Skeletal muscle cell (primary cell): ENCODE measurements at places on chromosomes 2 and 18.

DNA sequence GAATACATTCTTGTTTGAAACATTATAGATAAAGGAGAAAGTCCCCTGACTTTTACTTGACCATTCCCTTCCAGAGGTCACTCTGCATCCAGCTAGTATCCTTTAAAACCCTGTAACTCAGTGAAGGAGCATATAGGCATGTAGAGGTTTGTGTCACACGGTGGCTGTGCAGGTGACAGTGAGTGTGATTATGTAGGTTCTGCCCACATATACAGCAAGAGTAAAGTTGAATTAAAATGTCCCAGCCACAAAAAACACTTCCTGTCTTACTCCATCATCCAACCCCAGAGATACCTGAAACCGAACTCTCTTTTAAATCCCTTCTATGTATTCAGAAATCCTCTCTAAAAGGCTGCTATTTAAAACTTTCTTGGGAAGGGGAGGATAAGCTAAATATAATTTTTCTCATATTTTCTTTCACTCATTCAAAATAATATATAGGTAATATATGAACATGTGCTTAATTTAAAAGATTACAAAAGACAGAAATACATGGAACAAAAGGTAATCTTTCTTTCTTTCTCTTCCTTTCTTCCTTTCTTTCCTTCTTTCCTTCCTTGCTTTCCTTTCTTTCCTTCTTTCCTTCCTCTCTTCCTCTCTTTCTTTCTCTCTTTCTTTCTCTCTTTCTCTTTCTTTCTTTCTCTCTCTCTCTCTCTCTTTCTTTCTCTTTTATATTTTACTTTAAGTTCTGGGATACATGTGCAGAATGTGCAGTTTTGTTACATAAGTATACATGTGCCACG lies 20.6 kb upstream of the ACSL3 start:
- DNase-seq, result no peak

DNA sequence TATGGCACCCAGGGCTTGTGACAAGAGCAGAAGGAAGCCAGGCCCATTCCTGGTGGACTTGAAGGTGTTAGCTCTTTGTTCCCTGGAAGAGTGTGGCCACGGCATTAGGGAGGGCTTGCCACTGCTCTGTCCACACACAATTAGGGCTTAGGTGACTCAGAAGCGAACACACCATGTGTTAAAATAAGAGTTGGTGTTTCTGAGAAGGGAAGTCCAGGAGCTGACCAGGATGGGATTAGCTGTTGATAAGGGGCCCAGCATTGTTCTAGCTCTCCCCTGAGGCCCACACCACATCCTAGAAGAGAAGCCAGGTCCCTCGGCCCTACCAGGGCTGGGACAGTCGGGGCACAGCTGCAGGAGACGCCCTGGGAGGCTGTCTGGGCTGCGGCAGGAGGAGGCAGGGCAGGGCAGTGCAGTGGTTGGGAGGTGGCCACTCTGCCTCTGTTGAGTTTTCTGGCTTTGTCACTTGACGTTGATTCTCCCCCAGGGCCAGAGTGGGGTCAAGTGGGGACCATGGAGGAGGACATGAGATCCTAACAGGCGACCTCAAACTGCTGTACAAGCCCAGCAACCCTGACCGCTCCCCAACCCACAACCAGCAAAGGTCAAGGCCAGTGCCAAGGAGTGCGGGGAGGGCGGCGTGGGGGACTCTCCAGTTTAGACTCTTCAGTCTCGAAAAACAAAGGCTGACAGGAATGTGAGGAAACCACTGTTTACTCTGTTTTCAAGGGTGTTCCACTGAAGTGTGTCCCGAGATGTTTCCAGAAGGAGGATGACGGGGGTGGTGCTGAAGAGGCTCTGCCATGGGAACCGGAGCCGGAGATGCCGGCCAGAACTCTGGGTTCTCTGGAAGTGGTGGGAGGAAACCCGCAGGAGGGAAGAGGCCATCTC lies 16.8 kb downstream of the GNLY start:
- no peak for DNase-seq

- DNase-seq, result no peak
Measured at GRCh38 chr2:14635391-14635871, 2.9 kb downstream of the LRATD1 start.

DNA sequence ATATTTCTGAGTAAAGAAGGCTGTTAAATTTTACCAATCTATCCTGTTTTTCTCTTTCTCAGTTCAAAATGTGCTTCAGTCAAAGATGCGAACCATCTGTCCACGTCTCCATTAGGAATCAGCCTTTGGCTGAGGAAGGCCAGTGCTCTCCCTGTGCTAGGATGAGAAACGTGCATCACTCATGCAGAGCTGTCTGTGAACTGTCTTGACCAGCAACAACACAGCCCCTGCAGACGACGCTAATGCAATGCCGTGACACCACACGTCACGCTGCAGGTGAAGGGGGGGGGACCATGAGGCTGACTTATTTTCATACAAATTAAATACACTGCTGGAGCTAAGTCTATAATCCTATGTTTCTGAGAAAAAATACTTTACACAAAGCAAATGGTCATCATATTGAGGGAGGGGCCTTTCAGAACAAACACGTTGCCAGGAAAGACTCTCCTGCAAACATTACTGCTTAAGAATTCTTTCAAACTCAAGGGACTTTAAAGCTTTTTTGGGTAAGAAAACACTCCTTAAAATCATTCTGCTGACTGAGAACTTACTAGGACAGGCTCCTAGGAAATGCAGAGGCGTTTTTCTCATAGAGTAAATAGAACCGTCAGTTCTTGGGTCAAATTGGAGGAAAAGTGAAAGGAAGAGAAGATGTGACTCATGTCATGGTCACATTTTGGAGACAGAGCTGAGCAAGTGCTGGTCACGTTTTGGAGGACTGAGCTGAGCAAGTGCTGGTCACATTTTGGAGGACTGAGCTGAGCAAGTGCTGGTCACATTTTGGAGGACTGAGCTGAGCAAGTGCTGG lies 97.0 kb downstream of the MBP start:
- DNase-seq, result no peak

DNA sequence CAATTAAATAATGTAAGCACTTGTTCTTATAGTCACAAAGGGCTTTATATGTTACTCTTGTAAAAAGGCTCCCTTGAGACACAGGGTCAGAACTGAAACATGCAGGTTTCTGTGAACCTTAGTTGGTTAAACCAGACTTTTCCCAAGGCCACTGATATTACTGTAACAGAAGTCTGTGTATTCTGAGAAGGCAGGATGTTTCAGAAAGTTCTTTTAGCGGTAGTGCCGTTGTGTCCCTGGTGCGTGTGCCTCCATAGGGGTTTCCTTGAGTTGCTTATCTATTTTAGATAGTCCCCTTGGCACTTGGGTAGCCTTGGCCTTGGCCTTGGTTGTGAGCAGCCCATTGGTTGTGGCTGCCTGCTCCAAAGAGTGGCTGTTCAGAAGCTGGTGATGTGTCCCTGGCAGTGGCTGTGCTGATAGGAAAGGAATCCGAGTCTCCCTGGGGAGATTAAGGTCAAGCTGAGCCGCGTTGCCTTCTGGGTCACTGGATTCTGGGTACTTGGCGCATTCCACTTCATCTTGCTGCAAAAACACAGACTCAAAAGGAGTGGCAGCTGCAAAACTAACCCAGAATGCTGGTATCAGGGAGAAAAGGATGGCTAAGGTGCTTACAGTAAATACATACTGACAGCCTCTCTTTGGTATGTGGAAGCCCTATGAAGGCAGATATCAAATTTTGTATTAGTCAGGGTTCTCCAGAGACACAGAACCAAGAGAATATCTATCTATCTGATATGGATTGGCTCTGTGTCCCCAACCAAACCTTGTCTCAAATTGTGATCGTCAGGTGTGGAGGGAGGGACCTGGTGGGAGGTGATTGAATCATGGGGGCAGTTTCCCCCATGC lies 69.7 kb downstream of the FHOD3 start:
- no peak for DNase-seq

DNA sequence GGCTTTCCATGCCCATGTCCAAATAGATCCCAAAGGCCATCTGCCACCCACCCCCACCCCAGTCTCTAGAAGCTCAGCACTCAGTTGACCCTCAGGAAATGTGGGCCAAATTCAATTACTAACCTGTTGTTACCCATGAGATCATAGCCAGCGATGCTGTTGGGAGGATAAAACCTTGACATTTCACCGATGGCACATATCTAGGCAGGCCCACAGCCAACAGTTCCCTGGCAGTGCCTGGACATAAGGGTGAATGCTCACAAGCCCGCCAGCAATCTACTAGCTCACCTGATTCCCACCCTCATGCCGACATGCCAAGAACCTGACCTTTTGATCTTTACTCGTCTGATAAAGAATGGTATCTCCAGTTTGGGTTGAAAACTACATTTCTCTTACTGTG lies 11.8 kb upstream of the ACOXL start:
- no peak for DNase-seq

- no peak for DNase-seq
Measured at GRCh38 chr2:101622210-101623030, 75.1 kb upstream of the MAP4K4 start.

DNA sequence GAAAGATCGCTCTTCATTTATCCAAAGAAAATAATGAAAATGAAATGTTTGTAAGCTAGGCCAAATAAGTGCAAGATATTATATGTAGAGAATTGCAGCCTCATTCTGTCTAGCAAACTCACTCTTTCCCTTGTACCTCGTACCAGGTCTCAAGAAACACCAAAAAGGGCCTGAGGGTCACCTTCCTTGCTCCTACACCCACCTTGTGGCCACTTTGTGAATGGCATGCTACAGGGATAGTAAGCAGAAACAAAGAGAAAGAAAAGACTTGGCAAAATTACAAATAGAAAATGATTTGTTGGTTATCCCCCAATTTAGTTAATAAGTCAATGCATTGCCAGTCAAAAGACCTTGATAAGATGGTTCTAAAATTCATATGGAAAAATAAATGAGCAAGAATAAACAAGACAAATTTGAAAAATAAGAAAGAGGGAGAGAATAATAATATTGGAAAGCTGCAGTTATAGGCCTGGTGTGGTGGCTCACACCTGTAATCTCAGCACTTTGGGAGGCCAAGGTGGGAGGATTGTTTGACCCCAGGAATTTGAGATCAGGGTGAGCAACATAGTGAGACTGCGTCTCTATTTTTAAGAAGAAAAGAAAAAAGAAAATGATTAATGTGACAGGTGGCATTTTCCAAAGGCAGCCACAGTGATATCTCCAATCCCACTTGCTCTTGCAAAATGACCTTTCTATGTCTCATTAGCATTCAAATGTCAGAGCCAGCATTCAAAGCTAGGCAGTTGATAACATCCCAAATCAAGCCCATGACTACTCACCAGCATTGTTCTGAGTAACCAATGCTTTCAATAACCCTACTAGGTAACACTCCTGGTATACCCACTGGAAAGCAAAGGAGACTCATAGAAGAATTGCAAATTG lies 38.8 kb upstream of the BMP10 start:
- no peak for DNase-seq

GRCh38 chr2:144946263-144946662 lies 426.3 kb upstream of the ZEB2 start:
- no peak for DNase-seq

DNA sequence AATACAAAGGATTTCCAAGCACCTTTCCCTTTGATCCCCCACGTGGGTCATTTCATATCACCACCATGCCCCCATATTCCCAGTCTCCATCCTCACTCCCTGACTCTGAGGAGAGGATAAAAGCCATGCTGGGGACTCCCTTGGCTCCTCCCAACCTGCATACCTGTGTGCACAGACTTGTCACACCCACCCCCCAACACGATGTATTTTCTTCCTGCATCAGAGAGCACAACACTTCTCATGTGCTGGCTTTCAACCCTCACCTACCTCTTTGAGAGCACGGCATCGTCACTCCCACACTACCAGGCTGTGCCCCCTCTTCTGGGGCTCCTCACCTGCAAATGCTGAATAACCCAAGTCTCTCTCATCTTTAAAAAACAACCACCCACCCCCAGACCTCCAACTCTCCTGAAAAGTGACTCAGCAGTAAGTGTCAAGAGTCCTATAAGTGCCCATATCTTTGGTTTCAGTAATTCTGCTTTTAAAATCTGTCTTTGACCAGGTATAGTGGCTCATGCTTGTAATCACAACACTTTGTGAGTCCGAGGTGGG lies 53.1 kb downstream of the AP1S3 start:
- DNase-seq, result no peak

DNA sequence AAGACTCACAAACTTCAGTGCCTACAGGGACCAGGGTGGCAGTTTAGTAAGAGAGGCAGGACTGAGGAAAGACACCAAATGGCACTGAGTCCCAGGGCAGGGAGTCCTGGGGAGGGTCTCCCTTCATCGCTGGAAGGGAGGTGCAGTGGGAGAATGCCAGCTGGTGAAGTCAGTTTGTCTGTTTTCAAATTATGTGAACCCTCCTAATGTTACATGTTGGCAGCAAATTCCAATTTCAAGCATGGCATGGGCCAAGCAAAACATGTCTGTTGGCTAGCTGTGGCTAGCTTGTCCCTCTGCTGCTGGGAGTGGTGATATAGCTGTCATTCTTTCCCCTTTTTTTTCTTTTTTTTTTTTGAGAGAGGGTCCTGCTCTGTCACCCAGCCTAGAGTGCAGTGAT lies 55.9 kb upstream of the HAAO start:
- DNase-seq, result no peak

GRCh38 chr2:203155406-203155805 lies 83.4 kb upstream of the CYP20A1 start:
- no peak for DNase-seq

DNA sequence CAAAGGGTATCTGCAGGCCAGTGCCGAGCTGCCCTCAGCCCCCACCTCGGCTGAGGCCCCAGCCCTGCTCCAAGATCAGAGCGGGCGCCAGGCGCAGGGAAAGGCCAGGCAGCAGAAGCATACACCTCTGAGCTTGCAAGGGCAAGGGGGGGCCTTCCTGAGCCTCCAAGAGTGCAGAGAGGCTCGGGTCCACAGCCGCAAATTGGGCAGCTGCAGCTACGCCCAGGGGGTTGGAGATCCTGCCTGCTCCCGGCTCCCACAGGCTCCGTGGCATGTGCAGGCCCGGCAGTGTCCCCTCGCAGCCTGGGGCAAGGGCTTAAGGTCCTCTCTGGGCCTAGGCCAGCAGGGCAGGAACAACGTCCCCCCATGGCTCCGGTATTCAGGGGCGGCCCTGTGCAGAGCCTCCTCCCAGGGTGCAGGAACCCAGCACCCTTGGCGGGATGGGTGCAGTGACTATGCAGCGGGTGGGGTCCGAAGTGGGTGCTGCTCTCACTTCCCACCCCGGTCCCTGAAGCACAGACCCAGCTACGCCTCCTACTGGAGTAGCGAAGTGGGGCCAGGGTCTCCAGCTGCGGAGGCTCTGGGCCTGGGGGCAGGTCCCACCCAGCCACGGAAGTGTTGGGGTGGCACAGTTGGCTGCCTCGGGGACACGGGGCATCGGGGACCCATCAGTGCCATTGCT lies 120.2 kb upstream of the TMEFF2 start:
- no peak for DNase-seq
